Smooth muscle cell of the umbilical artery (primary cell): ENCODE measurements at places on chromosomes 1 and 21. TPM values are rescaled to one million over a fixed set of nuclear protein-coding genes. Genes with fewer than 3 reads are reported as not detected.

Gene RAB7B
- total RNA-seq = 1.3 and 1.5 TPM in 2 replicates

Gene OPRD1
- total RNA-seq = not detected in 2 replicates

Gene EDEM3
- total RNA-seq = 186 and 211 TPM in 2 replicates

Gene RGS1
- total RNA-seq = not detected in 2 replicates
